ENCODE measurements at places on chromosomes 16 and 17.

- no peak for DNase-seq
Observed at GRCh38 chr17:39219647-39220154, 6.0 kb downstream of the STAC2 start.

- DNase-seq = no peak
Observed at GRCh38 chr16:81716478-81717225, 62.4 kb upstream of the PLCG2 start.

DNA sequence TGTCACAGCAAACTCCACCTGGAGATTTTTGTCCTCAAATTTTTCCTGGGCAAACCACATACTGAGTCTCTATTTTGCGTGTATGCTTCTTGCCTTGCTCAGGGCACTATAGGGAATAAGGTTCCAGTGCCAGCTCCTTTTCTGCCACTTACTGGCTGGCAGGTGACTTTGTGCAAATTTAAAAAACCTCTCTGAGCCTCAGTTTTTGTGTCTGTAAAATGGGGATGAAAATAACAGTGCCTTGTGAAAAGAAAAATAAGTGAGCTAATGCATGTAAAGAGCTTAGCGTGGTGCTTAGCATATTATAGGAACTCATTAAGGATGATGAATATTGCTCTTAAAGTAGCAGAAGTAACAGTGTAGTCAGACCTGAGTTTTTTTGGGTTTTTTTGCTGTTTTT, 19.9 kb downstream of the CLEC19A start:
- no peak for DNase-seq

- DNase-seq = no peak
Observed at GRCh38 chr17:33650304-33650703, 357.2 kb upstream of the ASIC2 start.

DNA sequence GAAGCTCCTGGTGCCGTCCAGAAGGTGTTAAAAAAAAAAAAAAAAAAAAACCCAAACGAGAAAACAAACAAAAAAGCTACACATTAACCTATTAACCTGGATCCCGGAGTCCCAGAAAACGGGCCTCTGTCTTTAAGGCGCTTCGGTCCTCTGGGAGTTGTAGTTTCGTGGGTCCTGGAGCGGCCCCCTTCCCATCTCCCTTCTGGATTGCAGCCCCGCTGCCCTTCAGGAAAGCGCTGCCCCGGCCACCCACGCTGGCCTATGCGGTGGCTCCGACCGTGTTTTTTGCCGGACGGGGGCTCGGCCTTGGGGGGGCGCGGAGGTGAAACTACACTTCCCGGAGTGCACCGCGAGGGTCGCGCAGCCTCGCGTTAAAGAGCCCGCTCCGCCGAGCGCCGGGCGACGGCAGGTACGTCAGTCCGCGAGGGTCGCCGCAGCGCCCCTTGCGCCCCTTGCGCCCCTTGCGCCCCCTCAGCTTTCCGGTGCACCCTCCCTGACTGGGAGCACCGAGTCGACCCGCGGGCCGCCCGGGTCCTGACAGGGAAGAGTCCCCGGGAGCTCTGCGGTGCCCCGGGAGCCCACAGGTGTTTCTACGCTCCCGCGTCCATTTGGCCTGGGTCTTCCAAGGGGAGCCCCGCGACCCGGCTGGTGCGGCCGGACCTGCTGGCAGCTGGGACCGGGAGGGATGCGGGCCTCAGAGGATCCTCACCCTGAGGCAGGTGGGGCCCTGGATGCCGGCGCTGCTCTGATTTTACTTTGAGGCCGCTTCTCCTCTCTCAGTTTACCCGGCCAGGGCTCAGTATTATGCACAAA, at the start of gene FCSK:
Gene FCSK, plus strand, starts transcription at position 374 of the 813 bp plus-strand sequence. CDS start 8,596 bp downstream, outside the sequence.
- DNase-seq = peak; percentile 69

GRCh38 chr17:50564916-50565315, 4.4 kb downstream of the CACNA1G start:
- DNase-seq = peak; percentile 66

DNA sequence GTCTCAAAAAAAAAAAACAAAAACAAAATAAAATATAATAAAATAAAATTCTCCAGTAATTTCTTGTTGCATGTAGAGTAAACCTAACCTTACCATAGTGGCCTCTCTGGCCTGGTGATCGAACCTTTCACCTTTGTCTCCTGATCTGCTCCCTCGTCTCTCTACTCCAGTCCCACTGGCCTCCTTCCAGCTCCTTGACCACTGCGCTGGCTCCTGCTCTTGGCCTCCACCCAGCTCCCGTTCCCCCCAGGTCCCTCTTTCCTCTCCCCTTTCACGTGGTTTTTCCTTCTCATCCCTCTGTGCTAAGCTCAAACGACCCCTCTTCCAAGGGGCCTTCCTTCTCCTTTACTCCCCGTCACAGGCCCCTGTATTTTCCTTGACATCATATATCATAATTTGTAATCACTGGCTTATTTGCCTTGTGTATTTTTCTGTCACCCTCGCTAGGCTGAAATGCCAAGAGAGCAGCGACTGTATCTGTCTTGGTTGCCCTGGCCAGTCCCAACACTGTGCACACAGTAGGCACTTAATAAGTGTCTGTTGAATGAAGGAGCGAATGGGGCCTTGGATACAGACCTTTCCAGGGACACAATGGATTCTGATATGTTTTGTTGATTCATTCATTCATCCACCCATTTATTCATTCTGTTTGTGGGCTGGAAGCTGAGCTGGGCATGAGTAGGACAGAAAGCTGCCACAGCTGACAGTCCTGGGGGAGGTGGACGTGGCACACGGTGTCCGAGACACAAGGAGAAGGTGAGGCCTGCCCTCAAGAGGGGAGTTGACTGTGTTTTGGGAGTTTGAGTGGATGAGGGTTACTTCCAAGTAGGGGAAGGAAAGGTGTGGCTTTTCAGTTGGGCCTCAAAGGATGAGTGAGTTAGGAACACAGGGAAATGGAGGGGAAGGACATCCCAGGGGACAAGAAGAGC, 5.8 kb upstream of the SCN4A start:
- no peak for DNase-seq

GRCh38 chr16:66088681-66089080, 277.8 kb upstream of the CDH5 start:
- no peak for DNase-seq

- DNase-seq = no peak
Observed at GRCh38 chr16:200388-200787, 20.1 kb downstream of the HBQ1 start.

- DNase-seq = no peak
Observed at GRCh38 chr17:55689672-55690071, 33.0 kb downstream of the TMEM100 start.

- DNase-seq = no peak
Observed at GRCh38 chr17:1484676-1485422, 7.6 kb downstream of the MYO1C start.

GRCh38 chr17:57170866-57171265, 85.5 kb upstream of the MSI2 start:
- no peak for DNase-seq

DNA sequence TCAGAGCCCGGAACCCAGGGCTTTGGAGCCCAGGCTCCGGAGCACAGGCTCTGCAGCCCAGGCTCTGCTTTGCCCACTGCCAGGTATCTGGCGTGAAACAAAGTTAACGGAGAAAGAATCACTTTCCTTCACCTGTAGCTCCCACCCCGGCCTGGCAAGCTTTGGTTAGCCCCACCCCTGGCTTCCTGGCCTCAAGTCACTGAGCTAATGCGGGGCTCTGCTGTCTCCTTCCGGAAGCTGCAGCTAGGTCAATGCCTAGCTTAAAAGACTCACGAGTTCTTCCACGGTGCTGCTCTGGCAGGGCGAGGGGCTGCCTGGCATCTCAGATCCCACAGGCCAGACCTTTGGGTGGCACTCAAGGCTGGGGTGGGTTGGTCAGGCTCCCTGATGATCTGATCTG, 21.1 kb upstream of the SPPL2C start:
- no peak for DNase-seq

DNA sequence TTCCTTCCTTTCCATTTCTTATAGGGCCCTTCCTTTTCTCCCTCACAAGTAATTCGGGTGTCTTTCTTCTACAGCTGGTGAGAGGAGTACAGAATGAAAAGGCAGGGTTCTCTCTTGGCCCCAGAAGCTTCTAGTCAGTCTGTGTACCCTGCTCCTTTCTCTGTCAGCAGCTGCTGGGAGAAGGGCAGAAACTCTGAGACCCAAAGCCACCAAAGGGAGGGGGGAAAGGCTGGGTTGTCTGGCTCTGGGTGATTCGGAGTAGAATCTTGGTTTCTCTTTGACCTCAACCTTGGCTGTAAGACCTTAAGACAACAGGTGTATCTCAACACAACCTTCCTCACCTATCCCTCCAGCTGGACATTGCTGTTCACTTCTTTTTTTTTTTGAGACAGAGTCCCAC, 3.3 kb upstream of the NR1D1 start:
- DNase-seq = no peak

- no peak for DNase-seq
Observed at GRCh38 chr16:73265935-73266334, 218.0 kb upstream of the ZFHX3 start.

- no peak for DNase-seq
Observed at GRCh38 chr16:16093628-16094332, 129.5 kb downstream of the ABCC6 start.

DNA sequence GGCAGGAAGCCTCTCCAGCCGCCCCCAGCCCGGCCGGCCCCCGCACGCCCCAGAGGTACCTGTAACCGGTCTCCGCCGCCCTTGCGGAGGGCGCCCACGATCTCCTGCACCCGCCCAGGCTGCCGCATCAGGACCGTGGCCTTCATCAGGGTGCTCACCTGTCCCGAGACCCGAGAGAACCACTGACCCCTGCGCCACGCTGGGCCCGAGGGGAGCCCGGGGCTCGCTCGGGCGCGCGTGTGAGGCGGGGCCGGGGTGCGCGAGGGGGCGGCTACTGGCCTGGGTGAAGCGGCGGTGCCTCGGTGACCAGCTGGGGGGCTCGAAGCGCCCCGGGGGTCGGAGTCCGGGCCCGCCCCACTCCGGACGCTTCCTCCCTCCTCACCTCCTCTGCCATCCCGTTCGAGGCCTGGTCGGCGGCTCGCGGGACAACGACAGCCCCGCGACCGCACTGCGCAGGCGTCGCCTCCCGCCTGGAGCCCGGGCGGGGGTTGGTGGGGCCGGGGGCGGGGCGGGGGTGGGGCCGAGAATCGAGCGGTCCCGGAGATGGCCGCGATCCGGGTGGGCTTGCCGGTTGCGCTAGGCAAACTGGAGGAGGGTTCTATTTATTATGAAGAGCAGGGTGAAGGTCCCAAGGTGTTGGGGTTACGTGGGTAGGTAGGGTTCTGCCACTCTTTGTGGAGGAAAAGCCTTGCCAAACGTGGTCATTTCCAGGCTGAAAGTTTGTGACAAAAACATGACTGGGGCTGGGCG, at the start of gene NT5C3B:
Gene NT5C3B, minus strand, starts transcription at position 433 of the 750 bp plus-strand sequence. Its CDS starts 39 bp downstream, at position 394.
- peak; percentile 36 for DNase-seq

- no peak for DNase-seq
Observed at GRCh38 chr17:79870540-79870939, 31.3 kb upstream of the CBX4 start.

GRCh38 chr16:17466876-17467275, 3.9 kb downstream of the XYLT1 start:
- no peak for DNase-seq

Measured in suppressor macrophage treated with lipopolysaccharide for 4 hours (primary cell).